Cortex of kidney (tissue), 1 donor: ENCODE measurements at places on chromosomes 1 and 21.

GRCh38 chr1:88068407-88068960 is 615.6 kb upstream of the PKN2 start:
- DNase-seq, result no peak

- peak; percentile 16 for DNase-seq
Measured at GRCh38 chr1:201154389-201155165, at the start of gene TMEM9. Gene TMEM9 (minus strand): TSS chr1:201154474. CDS start chr1:201153923, 551 bp downstream.

DNA sequence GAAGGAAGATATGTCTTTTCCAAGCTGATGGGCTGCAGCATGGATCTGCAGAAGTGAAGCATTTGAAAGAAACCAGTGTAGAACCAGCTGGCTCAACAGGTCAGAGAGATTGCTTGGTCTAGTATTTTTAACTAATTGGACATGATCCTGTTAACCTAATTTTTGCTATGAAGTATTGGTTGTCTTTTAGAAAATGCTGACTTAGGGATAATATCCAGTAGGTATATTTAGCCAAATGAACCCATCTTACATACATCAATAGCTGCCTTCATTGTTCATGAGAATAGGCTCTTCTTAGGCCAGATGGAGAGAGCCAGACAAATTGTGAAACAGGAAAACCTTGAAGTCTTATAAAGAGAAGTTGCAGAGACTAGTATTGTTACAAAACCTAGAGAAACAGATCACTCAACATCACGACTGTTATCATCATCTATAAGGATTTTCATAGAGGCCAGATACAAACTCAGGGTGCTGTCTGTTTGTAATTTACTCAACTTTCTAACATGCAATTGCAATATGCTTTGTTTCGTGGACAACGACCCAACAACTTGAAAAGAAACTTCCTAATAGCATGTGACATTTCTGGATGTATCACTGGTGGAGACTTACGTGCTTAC is 148.2 kb downstream of the DISC1 start:
- no peak for DNase-seq

GRCh38 chr1:162633081-162633762 is 958 bp downstream of the DDR2 start:
- DNase-seq, result no peak

GRCh38 chr1:23953020-23953419 is 6.6 kb upstream of the PNRC2 start:
- DNase-seq, result no peak

DNA sequence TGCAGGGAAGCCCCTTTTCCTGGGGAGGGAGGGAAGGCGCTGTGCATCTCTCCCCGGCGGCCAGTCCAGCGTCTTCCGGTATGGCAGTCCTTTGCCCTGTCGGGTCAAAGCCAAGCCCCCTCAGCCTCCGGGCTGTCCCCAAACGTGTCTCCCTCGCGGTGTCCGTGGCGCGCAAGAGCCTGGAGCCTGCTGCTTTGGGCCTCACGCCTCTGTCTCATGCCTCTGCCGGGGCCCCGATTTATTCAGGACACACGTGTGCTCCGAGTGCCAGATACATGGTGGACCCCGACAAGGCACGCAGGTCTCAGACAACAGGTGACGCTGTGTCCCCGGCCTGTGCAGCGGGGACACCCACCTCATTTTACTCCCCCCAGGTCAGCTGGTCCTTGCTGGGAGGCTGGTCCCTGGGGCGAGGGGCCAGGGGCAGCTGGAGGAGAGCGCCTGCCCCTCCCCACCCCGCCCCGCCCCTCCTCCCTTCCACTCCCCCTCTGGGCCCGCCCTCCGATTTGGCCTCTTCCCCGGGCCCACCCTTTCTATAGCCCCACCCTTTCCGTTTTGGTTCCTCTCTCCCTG is 176.7 kb downstream of the CAMTA1 start:
- DNase-seq, result no peak

GRCh38 chr1:194339471-194339870 is 1153.1 kb upstream of the B3GALT2 start:
- no peak for DNase-seq

GRCh38 chr1:41558761-41559171 is 74.3 kb upstream of the EDN2 start:
- DNase-seq, result no peak

GRCh38 chr21:28801906-28802305 is 190.8 kb downstream of the LTN1 start:
- DNase-seq, result no peak

DNA sequence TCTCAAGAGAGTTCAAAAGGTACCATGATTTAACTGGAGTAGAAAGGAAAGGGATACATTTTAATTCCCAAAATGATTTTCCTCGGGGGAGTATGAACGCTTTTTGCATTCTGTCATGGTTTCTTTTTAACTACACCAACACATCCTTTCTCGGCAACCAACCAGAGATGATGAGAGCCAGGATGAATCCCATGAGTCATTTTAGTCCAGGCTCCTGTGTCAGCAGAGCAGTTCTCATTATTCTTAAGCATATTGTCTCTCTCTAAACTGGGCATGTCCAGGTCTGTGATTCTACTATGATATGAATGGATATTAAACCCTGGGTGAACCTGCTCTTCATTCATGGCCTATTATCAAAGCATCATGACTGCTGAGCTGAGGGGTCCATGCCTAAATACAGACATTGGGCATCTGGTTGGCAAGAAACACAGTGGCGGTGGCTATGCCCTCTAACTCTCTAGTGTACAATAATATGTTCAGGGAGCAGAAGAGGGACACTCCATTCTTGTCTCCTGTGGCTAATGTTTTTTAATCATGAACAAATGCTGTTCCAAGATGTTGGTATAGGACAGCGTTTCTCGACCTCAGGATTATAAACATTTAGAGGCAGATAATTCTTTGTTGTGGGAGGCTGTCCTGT is 124.3 kb upstream of the ESRRG start:
- no peak for DNase-seq

DNA sequence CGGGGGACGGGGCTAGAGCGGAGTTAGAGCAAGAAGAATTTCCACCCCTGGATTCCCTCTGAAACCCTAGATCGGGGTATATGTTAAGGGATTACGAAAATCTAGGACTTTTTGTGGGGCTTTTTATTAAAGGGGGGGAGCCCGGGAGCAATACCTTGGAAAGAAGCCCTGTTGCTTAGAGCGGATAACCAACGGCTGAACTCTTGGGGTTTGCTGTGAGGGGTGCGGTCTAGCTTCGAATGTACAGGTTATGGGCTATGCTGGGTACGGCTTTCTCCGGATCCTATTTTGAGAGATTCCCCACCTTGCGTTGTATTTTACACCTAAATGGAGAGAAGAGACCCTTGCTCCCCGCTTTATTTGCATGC is 626 bp downstream of the DYRK3 start:
- no peak for DNase-seq

GRCh38 chr1:183783767-183784637 is 20.9 kb upstream of the RGL1 start:
- no peak for DNase-seq

GRCh38 chr21:42591170-42591869 is 62.1 kb upstream of the PDE9A start:
- DNase-seq, result no peak

- DNase-seq, result no peak
Measured at GRCh38 chr1:72759486-72759885, 477.1 kb upstream of the NEGR1 start.

DNA sequence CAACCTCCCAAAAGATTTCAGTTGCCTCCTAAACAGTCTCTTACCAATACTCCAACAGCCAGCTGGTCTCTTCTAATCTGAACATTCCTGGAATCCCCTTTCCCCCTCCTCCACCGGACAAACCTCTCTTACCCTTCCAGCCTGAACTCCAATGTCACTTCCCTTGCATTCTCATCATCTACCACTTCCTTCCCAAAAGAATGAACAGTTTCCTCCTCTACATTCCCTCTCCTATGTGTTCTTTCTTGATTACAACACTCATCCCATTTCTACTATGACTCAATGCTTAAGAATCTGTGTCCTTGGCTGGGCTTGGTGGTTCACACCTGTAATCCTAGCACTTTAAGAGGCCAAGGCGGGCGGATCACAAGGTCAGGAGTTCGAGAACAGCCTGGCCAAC is 417.1 kb downstream of the SETD4 start:
- DNase-seq, result no peak

- no peak for DNase-seq
Measured at GRCh38 chr1:61463220-61463619, 261.7 kb downstream of the TM2D1 start.

DNA sequence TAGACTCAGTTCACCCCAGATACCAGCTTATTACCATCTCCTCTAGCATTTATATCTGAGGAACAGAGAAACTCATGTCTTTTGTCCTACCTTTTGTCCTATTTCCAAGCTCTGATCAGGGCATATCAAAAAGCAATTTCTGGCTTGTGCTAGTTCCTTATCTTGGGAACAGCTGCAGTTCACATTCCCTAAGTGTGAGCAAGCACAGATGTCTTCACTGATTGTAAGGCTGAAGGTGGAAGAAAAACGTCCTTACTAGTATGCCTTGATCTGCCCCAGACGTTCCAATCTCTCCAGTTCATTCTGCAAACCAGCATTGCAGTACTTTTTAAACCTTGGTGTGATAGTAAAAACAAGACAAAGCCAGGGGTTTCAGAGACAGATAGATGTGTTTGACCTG is 139.8 kb downstream of the NCAM2 start:
- no peak for DNase-seq

DNA sequence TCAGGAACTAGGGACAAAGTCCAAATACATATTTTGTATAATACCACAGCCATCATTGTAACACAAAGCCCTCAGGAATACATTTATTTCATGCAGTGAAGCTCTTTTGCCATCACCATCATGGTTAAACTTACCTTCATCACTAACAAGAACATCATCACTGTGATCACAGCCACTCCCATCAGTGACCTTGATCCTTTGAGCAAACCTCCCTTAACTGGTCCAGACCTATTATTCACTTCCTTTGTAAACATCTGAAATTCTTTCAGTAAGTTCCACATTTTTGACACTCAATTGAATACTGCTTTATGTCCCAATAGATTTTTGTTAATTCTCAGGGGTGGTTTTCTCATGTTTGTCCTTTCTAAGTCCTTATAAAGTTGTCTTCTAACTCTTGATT is 16.2 kb upstream of the KPRP start:
- DNase-seq, result no peak

- no peak for DNase-seq
Measured at GRCh38 chr1:82317671-82318070, 516.9 kb downstream of the ADGRL2 start.

DNA sequence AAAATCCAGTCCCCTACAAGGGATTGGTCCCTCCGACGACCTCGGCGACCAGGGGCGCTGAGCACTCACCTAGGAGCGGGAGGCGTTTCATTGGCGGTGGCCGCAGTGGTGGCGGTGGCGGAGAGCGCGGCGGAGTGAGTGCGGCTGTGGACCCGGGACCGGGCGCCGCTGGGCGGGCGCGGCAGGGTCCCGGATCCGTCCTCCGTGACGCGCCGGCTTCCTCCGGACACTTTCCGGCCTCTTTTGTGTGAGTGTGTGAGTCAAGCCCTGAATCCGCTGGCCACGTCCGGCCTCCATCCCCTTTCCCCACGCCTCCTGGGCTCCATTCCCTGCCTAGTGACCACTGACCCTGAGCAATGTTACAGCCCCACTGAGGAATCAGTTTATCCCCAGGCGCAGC is at the start of gene ADGRL4:
ADGRL4 (minus strand) TSS at position 167 of the 400 bp plus-strand sequence; CDS start at position 91, 76 bp downstream.
- no peak for DNase-seq

GRCh38 chr1:54152696-54153095 is at the start of gene CDCP2:
Gene CDCP2 (minus strand): TSS chr1:54153000. CDS start chr1:54152922, 78 bp downstream.
- DNase-seq, result no peak

GRCh38 chr1:16172964-16173446 is 17.1 kb upstream of the EPHA2 start:
- DNase-seq, result no peak

GRCh38 chr1:204887846-204888245 is 17.2 kb downstream of the NFASC start:
- no peak for DNase-seq

DNA sequence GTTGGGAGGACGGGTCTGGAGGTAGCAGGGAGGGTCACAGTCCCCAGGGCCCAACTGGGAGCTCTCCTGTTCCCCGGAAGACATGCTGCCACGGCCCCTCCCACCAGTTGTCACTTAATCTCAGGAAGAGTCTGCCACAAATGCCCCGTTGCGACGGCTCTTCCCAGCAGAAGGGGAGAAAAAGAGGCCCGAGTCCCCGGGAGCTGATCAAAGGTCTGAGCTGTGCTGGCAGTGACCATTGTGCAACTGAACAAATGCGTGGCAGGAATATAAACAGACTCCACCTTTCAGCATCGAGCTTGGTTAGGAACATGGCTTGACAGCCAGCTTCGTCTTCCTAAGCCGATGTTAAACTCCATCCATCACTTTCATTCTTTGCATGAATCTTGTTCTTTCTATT is 27.8 kb upstream of the ZBTB21 start:
- DNase-seq, result no peak

GRCh38 chr1:1255611-1256010 is 9.1 kb upstream of the C1QTNF12 start:
- no peak for DNase-seq

GRCh38 chr1:194295685-194296084 is 1109.3 kb upstream of the B3GALT2 start:
- no peak for DNase-seq

GRCh38 chr21:29168891-29169315 is 38.5 kb downstream of the MAP3K7CL start:
- DNase-seq, result no peak

- DNase-seq, result no peak
Measured at GRCh38 chr1:81693316-81693715, 107.4 kb upstream of the ADGRL2 start.

- DNase-seq, result no peak
Measured at GRCh38 chr1:85465099-85465785, at the start of gene DDAH1. Gene DDAH1 (minus strand): TSS chr1:85465159. CDS start chr1:85465045, 114 bp downstream.

DNA sequence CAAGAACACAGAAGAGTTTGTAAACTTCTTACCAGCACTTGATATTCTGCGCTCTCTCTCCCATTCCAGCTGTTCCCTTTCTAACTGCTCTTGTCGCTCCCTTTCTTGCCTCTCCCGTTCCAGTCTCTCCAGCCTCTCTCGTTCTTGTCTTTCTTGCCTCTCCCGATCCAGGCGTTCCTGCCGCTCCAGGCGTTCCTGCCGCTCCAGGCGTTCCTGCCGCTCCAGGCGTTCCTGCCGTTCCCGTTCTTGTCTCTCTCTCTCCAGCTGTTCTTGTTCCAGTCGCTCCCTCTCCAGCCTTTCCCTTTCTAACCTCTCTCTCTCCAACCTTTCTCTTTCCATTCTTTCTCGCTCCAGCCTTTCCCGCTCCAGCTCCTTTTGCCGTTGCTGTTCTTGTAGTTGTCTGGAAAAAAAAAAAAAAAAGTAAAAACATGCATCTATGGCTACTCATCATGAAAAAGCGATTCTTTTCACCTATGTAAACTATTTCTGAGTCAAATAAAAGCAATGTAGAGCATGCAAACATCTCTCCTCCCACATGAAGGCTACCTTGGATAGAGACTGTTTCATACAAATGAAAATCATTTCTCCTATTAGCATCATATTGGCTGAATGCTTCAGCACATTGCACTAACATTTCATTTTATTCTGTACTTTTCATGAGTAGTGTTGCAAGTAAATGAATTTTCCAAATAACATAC is 91.5 kb upstream of the LBR start:
- DNase-seq, result no peak

GRCh38 chr1:230300322-230301301 is 125.5 kb downstream of the PGBD5 start:
- no peak for DNase-seq

- DNase-seq, result no peak
Measured at GRCh38 chr1:160987359-160988050, 32.9 kb upstream of the ITLN2 start.

GRCh38 chr1:223189903-223190724 is 47.1 kb upstream of the TLR5 start:
- DNase-seq, result no peak
